Left renal pelvis (tissue), 4 donors: ENCODE measurements at places on chromosomes 12 and 14.

DNA sequence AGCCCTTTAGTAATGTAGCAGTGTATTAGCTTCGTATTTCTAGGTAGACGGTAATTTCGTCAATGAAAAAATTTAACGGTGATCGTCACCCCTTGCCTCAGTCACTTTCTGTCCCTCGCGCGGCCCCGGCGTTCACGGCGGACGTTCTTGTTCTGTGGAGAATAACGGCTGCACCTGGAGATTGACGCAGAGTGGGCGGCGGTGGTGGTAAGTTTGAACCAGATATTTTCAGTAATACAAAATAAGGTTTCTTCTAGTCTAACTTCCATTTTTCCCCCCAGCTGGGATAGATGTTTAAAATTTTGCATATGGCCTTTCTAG is 341 bp downstream of the ZNF10 start:
- DNase-seq: no peak

GRCh38 chr12:46629331-46630229 is 196.2 kb downstream of the SLC38A4 start:
- no peak for DNase-seq

DNA sequence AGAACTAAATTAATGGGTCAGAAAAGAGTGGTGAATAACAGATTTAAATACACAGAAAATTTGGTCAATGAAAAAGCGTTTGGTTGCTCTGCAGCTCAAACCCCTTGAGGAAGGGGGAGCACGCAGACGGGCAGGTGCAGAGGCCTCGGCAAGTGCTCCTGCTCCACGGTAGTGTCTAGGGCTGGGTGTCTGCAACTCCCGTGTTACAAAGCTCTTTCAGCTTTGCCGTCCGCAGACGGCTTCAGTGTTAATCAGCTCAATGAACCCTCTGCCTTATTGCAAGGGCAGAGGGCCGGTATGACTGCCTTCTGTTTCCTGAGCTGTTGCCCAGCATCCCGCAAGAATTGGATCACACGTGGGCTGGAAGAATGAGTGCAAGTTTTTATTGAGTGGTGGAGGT is 125.7 kb upstream of the TRHDE start:
- DNase-seq: no peak

GRCh38 chr14:65433646-65434045 is 21.1 kb downstream of the FUT8 start:
- DNase-seq: no peak

GRCh38 chr12:13839365-13840336 is 141.8 kb downstream of the GRIN2B start:
- DNase-seq: no peak

DNA sequence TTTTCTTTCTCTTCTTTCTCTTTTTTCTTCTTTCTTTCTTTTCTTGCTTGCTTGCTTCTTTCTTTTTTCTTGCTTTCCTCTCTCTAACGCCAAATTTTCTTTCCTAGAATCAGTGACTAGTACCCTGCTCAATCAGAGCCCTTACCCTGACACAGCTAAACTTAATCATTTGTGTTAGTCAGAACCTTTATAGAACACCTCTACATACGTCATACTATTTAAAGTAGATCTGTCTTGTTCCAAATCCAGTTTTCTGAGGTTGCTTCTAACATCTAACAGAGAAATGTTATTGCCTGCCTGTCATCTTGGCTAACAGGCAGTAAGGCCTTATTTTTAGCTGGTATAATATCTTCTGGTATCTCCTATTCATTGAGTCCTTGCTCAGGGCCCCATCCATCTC is 65.5 kb upstream of the MYF6 start:
- no peak for DNase-seq

DNA sequence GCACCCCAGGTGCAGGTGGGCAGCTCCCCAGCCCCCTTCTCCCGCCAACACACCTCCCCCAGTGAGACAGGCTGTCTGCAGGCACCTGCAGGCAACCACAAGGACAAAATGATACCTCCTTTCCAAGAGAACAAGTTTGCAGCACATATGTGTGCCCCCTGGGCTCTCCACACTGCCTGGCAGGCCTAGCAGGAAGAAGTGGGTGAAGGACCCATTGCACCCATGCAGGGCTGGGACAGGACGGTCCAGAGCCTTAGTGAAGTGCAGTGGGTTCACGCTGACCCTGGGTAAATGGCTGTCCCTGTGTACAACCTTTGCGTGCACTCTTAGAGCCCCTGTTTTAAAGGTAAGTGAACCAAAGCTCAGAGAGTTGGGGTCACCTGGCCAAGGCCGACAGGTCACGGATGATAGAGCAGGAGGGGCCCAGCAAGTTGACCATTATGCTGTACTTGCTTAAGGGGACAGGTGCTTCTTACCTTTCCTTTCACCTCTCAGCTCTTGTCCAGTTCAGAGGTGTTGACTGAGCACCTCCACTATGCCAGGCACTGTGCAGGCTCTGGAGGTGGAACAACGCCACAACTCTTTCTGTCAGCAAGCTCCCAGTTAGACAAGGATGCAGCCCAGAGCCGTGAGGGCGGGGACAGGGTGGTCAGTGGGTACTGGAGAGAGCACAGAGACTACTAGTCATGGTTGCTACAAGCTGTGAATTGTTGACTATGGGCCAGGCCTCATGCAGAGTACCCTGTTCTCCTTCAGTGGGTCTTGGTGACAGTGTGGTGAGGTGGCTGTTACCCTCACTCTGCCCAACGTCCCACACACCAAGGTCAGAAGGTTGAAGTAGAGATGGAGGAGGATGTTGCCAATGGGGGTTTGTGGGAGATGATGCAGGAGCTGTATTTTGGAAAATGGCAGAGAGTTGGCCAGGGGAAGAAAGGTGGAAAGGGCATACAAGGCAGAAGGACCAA is 125.9 kb downstream of the PAPOLA start:
- no peak for DNase-seq

GRCh38 chr14:103332143-103332919 is 1.7 kb upstream of the EIF5 start:
- no peak for DNase-seq

DNA sequence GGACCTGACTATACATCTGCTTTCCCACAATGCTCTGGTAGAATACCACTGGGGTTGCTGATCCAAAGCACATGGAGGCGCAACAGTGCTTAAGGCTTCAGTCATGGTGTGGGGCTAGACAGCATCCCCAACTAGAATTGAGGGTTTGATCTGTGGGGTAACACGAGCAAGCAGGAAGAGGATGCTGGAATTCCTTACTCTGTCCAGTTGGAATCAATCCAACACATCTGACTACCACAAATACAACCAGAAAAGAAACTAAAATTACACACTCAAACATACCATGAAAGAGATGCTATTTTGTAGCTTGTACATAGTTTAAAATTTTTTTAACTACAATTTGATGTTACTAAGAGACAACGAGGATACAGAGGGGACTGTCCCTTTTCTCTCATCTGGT is 40.4 kb upstream of the GTF2A1 start:
- no peak for DNase-seq

DNA sequence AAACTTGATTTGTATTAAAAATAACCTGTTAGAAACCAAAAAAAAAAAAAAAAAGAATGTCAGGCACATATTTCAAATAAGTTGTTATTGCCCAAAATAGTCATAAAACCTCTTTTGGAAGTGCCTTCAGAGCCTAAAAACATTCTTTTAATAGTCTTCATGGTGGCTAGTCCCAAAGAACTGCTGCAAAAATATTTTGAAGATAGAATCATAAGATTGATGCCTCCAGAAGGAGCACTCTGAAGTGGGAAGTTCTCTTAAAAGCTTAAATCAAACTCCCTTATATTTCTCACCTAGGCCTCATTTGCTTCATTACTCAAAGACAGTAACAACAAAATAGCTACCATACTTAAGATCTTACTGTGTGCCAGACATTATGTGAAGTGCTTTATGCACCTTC is 27.2 kb upstream of the NT5DC3 start:
- DNase-seq: no peak

DNA sequence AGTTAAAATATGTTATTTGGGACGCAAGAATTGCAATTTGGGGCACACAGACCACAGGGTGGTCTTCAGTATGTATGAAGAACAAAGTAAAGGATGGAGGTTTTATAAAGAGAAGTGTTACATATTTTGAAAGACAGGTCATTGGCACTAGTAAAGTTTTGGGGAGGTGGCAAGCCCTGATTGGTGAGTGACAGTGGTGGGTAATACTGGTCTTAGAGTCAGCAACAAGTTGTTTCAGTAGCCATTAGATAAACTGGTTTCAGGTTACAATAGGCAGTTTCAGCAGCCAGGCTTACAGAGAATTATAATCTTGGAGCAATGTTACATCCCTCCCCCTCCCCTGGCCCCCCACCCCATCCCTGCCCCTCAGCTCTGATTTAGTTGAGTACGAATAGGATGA is 17.5 kb downstream of the MARK3 start:
- no peak for DNase-seq

- no peak for DNase-seq
These were observed 172.0 kb downstream of the C12orf75 start for GRCh38 chr12:105502426-105502930.

DNA sequence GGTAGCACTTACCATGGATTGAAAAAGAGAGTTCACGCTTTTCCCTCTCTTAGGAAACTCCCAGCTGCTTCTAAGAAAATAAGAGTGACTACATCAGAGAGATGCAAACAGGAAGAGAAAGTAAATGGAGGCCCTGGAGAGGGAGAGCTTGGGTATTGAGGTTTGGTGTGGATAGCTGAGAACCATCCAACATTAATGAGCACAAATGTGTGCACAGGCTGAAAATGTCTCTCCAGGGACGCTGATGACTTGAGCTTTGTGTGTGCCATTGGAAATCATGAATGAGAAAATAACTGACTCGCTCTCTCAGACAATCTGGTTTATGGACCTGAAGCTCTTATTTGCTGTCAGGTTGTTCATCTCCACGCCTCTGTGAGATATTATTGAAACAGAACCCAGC is 318.8 kb downstream of the NRXN3 start:
- DNase-seq: no peak

GRCh38 chr12:74890237-74890599 is 319.4 kb downstream of the KCNC2 start:
- no peak for DNase-seq

- no peak for DNase-seq
These were observed 57.8 kb downstream of the LRP6 start for GRCh38 chr12:12209043-12209442.

DNA sequence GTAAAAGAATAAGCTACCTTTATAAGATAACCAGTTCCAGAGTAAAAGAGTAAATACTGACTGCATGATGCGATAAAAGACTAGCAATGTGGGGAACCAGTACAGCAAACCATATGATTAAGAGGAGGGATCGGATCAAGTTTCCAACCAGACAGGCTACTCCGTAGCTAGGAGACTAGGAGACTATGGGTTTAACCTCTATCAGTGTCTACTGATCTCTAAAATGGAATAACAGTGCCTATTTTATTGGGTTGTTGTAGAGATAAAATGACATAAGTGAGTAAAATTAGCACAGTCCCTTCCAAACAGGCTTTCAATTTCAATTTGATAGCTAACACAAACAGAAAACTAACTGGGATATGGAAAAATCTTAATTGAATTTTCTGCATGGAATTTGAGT is 76.0 kb downstream of the PAWR start:
- DNase-seq: no peak

DNA sequence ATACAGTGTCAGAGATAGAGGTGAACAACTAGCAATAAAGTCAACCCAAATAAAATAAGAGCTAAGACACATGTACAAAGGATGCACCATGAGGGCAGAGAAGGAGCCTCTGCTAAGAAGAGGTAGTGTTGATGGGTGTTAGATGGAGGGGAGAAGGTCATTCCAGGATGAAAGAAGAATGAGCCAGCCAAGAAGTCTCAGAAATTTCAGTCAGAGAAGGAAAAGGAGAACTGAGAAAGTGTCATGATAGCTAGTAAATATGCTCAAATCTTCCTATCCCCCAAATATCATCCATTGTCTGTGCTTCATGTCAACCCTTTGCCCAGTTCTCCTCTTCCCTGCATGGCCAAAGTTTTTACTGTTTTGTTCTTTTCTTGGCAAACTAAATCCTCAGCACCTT is 225.2 kb upstream of the BTG1 start:
- DNase-seq: no peak

- DNase-seq: no peak
These were observed 33.2 kb downstream of the ZNF664 start for GRCh38 chr12:124006085-124006845.

GRCh38 chr12:11564984-11565651 is 84.4 kb upstream of the ETV6 start:
- no peak for DNase-seq

- no peak for DNase-seq
These were observed 19.6 kb downstream of the OR4N2 start for GRCh38 chr14:19823178-19823577.

GRCh38 chr12:15774819-15775218 is 14.4 kb downstream of the EPS8 start:
- no peak for DNase-seq

- no peak for DNase-seq
These were observed 208.5 kb upstream of the DIO2 start for GRCh38 chr14:80419769-80420168.

DNA sequence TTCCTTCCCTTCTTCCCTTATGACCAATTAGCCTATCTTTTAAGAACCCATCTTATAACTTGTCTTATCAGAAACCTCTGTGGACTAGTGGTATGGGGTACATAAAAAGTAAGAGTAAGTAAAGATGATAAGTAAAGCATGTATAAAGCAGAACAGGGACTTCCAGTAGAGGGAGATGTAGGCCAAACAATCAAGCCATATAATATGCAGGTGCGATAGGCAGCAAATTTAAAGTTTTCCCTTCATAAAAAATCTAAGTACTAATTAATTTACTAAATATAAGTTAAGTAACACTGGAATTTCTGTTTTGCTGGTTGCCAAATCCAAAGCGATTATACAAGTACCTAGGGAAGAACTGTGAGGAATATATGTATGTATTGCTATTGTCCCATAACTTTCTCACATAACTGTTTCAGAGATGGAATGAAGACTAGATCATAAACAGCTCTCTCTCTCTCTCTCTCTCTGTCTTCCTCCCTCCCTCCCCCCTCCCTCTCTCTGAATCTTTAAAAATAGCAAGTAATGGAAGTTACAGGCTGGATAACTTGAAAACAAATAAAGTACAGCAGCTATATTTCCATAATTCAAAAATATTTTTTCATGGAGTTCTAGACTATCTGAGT is 25.7 kb downstream of the METTL25 start:
- no peak for DNase-seq

- DNase-seq: no peak
These were observed 181.7 kb downstream of the NPAS3 start for GRCh38 chr14:33120341-33120740.

DNA sequence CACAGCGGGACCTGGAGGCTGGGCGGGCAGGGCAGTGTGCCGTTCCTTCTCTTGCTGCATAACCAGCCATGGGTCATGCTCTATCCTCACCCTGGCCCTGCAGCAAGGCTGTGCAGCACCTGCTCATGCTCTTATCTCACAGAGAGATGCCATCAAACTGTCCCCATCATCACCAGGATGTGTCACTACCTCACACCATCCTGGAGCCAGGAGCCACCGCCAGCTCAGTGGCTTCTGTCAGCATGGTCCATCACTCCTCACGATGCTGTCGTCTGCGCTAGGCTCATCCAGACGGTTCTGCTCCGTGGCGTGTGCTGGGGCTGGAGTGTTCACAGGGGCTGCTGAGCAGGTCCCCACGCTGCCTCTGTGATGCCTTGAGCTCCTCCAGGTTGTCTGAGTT is 77.2 kb upstream of the DYNC1H1 start:
- DNase-seq: no peak

- no peak for DNase-seq
These were observed 17.6 kb upstream of the OR10AD1 start for GRCh38 chr12:48220701-48221100.
